AG08396 (cell line): ENCODE measurements at places on chromosomes 6 and 20.
A peak's percentile ranks its signal among the peaks of the same experiment; 100 is the strongest.

GRCh38 chr20:13723011-13723410 lies 61.7 kb downstream of the ESF1 start:
- DNase-seq: no peak

- DNase-seq: peak; percentile 68
Observed at GRCh38 chr6:108564178-108564577, 3.5 kb downstream of the FOXO3 start.

- DNase-seq: no peak
Observed at GRCh38 chr20:33249456-33249855, 13.7 kb downstream of the BPIFA1 start.

DNA sequence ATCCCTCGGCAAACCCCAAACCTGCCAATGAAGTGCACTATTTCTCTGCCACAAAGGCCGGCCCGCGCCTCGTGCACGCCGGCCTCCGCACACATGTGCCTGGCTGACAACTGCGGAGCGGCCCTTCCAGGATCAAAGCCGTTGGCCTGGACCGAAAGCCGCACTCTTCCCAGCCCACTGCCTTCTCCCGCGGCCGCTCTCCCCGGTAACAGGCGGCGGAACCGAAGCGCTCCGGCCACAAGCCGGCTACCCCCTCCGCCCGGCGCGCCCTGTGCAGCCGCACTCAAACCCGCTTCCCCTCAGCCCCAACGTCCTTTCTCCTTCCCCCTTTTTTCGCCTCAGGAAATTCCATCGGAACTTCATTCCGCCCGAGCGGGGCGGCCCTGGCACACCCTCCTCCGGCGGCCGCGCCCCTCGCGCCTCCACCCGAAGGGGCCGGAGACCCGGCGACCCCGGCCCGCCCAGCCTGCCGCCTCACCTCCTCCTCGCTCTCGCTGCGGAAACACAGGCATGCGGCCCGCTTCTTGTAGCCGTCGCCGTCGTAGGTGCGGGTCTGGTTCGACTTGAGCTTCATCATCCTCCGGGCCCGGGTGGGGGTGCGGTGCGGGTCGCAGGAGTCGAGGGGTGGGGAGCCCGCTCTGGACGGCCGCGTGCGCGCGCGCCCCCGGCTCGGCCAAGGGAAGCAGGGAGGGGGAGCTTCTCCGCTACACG lies 528 bp downstream of the NUDT3 start:
- DNase-seq: peak; percentile 55

- DNase-seq: peak; percentile 17
Observed at GRCh38 chr20:13277663-13278295, 56.7 kb downstream of the ISM1 start.

DNA sequence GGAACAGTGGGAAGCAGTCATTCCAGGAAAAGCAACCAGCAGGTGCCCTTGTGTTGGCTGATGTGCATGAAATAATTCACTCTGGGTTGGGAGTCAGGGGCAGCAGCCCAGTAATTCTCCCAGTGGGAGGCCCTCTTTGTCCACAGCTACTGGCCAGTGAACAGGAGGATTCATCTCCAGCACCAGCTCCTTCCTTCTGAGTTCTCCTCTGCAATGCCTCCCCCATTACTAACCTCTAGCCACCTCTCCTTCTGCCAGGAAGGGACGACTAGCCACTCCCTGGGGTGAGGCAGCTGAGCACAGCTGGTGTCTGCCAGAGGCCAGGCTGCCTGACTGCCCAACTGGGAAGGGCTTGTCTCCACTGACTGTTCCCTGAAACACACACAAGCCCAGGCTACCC lies 12.5 kb upstream of the R3HDML start:
- no peak for DNase-seq

DNA sequence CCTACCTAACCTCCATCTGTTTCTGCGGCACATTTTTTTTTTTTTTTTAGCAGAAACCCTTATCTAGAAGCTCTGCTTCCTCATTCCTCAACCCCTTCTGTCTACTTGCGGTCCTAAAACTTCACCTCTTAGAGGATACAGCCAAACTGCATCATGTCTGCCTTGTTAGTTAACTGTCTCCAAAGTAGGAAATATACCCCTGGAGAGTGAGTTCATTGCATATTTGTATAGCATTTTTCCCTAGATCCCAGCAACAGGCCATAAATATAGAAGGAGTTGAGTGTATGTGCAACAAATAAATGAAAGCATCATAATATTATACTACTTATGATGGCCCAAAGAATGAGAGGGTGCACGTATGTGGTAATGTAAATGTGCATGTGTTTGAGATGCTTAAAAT lies 1288.6 kb upstream of the GJE1 start:
- DNase-seq: no peak

GRCh38 chr6:137133122-137133521 lies 40.3 kb downstream of the IL22RA2 start:
- DNase-seq: no peak

DNA sequence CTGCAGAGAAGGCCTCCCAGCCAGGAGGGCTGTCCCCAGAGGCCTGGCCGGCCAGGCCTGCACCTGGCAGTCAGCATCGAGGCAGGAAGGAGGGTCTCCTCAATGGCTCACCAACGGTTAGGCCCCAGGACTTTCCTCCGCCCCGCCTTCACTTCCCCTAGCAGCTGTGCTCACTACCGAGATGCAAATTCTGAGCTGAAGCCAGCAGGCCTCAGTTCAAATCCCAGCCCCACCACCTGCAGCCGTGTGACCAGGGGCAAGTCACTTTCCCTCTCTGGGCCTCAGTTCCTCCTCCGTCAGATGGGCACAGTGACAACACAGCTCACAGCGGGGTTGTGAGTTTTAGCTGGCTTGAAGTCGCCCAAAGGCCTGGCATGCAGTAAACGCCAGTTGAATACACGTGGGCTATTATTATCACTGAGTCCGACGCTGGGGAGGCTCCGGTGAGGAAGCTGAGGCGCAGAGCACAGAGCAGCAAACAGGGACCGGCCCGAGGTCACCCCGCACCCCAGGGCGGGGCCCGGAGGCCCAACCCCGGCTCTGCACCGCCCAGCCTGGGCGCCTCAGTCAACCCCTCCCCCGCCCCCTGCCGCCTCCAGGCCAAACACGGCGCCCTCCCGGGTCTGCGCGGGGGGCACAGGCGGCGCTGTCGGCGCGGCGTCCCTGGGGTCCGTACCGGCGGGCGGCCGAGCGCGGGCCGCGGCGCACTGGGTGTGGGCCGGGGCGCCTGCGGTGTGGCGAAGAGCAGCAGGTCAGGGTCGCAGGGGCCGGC lies 671 bp downstream of the E2F1 start:
- peak; percentile 69 for DNase-seq

- no peak for DNase-seq
Observed at GRCh38 chr6:8705435-8706020, 270.2 kb upstream of the SLC35B3 start.

DNA sequence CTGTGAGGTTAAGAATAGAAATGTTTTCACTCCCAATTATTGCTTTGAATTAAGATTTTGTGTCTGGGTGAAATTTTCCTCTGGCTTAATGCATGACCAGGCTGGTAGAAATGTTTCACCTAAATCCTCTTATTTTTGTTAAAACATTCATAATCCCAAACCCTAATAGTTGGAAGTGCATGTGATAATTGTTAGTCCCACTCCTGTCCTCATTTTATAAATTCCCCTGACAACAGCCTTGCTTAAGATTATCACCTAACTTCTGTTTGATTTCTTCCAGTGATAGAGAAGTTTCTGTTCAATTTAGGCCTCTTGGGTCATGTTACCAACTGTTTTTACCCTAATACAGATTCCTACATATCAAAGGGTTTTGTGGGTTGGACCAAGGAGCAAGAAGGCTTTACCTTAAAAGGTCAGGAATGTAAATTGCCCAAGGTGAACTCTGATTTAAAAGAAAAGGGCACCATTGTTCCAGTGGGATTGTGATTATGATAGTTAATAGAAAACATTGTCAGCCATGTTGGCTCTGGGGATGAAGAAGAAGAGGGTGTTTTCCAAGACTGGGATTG lies 158.7 kb upstream of the CENPW start:
- no peak for DNase-seq

DNA sequence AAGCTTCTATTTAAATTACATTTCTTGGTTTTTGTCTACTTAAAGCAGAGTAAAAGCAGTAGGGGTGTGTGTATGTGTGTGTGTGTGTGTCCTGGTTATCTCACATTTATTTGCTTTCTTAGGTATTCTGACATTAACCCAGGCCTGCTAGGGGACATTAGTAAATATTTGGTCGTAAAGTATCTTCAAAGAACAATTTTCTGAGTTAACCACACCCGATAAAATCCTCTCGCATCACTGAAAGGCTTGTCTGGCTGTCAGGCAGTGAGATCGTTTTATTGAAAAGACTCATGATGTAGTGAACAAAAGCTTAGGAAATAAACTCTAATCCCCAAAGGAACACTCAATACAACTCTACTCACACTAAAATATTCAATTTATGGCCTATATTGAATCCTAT lies 77.9 kb downstream of the ZNF217 start:
- DNase-seq: no peak

- peak; percentile 76 for DNase-seq
Observed at GRCh38 chr6:16345449-16346330, 107.3 kb downstream of the GMPR start.

GRCh38 chr20:53345536-53346334 lies 247.9 kb downstream of the ZNF217 start:
- DNase-seq: no peak

GRCh38 chr20:49384437-49385434 lies 97.7 kb downstream of the KCNB1 start:
- DNase-seq: peak; percentile 50

DNA sequence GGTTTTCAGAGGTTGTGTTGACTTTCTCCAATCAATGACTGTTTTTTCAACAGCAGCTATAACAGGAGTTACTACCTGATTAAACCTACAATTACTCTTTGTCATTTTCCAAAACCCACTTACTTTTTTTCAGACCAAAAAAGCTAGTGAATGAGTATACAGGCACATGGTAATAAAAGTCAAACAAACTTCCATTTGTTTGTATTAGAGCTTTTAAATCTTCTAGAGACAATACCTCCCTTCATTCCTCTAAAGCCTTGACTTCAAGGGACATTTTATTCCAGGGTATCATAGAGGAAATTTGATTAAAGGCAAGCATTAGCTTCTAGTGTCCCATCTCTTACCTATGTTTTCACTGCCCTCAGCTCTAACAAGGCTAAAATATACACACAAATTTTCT lies 52.7 kb downstream of the IL22RA2 start:
- DNase-seq: no peak

GRCh38 chr20:31908016-31908415 lies 37.6 kb downstream of the TTLL9 start:
- no peak for DNase-seq

- peak; percentile 56 for DNase-seq
Observed at GRCh38 chr6:118580585-118581419, 32.7 kb downstream of the PLN start.

GRCh38 chr6:132314432-132314831 lies 86.8 kb downstream of the MOXD1 start:
- DNase-seq: no peak

DNA sequence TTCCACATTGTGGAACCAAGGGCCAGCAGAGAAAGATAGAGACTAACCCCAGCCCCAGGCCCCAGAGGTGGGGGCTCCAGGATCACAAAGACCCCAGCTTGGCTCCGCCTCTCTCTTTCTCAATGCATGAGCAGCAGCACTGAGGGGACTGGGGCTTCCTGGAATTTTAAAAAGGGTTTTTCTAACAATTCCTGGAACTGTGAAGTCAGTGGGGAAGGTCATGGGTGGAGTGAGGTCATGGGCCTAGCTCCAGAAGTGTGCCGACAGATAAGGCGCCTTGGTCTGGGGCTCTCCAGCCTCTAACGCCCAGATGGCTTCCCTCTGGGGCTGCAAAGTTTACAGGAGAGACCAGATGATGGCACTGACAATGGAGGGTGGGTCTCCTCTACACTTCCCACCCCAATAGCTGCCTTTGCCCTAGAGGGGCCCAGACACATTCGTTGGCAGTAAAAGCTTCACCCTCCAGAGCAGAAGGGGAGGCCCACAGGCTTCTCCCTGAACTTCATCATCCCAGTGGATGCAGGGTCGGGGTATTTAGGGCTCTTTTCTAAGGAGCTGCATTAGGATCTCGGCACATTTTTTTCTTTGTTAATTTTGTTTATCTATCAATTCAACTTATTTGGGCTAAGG lies 46.9 kb upstream of the CD93 start:
- no peak for DNase-seq

GRCh38 chr20:45012682-45013302 lies 46.5 kb downstream of the STK4 start:
- peak; percentile 31 for DNase-seq

DNA sequence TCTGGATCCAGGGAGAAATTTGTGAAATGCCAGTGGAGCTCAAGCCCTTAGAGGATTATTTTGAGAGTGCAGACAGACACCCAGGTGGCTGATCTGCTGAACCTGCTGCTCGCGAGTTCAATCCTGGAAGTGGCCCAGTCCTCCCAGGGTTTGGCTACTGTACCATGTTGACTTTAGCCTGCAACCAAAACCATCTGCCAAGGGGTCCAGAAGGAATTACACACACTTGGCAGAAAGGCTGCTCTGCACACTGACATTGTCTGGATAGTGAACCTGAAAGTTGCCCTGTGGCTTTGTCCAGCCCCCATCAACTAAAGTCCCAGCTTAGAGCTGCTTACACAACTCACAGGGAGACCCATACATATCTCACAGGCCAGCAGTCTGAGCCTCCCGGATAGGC lies 21.6 kb upstream of the PI3 start:
- DNase-seq: no peak

DNA sequence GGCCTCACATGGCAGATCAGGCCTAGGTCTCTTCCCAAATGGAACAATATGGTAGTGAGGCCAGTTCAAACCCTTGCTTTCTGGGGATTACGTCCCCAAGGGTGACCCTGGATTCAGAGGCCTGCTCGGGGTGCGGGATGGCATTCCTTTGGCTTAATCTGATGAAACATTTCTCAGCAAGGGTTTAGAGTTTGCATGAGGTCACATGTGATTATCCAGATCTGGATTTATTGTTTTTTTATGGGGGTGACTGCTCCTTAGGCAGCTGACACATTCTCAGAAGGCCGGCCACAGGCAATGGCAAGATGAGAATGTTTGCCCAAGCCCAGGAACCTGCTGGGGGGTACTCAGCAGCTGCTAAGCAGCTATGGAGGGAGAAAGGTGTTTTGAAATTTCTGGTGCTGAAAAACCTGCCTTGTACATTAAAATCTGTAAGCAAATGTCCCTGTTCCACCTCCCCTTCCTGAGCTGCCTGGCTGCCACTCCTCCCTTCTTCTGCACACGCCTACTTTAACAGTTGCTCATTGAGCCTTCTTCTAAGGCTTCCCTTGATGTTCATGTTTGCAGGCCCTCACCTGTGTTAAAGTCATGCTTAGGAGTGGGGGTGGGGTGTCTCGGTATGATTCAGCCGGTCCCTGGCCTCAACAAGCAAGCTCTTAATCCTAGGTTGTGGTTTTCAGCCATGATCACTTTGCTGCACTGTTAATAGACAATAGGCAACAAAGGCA lies 37.9 kb upstream of the FUCA2 start:
- DNase-seq: no peak

- DNase-seq: peak; percentile 13
Observed at GRCh38 chr6:161618831-161619454, 345.1 kb upstream of the AGPAT4 start.

- no peak for DNase-seq
Observed at GRCh38 chr6:158388727-158389126, 76.5 kb downstream of the TULP4 start.
